ENCODE measurements at places on chromosomes 1 and 21.

- DNase-seq, result no peak
Measured at GRCh38 chr1:227415115-227415790, 97.0 kb upstream of the CDC42BPA start.

DNA sequence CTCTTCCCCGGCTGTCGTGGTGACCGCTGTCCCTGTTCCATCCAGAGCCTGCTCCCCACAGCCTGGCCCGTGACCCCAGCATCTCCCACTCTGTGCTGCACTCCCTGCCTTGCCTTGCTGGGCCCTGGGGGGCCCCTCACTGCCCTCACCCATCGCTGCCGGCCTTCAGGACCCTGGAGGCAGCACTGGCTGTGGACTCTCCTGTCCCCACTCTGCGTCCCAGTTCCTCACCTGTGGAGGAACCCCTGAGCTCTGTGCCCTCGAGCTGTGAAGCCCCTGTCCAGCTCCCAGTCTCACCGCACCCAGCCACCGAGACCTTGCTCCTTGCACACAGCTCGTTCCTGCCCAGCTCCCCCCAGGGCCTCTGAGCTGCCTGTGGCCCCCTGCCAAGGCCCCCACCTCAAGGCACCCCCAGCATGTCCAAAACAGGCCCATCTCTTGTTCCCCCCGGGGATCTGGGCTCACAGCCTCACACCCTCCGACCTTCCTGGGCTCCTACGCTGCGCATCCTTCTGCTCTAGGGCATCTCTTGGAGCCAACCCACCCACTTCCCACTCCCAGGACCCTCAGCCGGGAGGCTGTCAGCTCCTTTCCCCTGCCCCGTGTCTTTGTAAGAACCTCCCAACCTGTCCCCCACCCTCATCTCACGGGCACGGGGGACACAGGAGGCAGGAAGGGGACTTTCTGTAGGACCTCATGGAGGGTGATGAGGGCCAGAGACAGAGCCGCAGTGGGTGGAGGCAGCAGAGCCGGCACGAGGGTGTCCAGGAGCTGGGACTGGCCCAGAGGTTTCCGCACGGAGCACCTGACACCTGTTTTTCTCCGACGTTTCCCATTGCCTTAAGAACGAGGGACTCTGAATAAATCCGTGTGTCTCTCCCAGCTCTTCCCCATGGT lies 109.3 kb downstream of the WDR4 start:
- no peak for DNase-seq

- DNase-seq, result no peak
Measured at GRCh38 chr1:221945669-221946068, 203.8 kb upstream of the DUSP10 start.

GRCh38 chr1:20255666-20256065 lies 35.0 kb upstream of the VWA5B1 start:
- DNase-seq, result no peak

GRCh38 chr1:222663431-222663934 lies 45.6 kb downstream of the MIA3 start:
- no peak for DNase-seq

DNA sequence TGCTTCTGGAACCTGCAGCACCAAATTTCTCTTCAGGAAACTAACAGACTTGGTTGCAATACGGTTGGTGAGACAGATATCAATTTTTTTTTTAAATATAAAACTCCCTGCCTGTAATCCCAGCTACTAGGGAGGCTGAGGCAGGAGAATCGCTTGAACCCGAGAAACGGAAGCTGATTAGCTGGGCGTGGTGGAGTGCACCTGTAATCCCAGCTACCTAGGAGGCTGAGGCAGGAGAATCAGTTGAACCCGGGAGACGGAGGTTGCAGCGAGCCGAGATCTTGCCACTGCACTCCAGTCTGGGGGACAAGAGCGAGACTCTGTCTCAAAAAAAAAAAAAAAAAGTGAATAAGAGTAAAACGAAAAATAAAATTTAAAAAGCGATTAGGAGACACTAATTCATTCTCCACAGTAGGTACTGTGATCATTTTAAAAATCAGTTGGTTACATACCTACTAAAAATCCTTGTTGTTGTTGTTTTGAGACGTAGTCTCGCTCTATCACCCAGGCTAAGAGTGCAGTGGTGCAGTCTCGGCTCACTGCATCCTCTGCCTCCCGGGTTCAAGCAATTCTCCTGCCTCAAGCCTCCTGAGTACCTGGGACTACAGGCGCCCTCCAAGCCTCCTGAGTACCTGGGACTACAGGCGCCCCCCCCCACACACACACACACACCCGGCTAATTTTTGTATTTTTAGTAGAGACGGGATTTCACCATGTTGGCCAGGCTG lies 796 bp upstream of the RBM8A start:
- DNase-seq, result no peak

GRCh38 chr1:39646232-39647081 lies 7.0 kb upstream of the HEYL start:
- DNase-seq, result no peak

GRCh38 chr1:168568346-168568745 lies 8.1 kb upstream of the XCL1 start:
- no peak for DNase-seq

GRCh38 chr1:61523893-61524605 lies 200.9 kb downstream of the TM2D1 start:
- no peak for DNase-seq

DNA sequence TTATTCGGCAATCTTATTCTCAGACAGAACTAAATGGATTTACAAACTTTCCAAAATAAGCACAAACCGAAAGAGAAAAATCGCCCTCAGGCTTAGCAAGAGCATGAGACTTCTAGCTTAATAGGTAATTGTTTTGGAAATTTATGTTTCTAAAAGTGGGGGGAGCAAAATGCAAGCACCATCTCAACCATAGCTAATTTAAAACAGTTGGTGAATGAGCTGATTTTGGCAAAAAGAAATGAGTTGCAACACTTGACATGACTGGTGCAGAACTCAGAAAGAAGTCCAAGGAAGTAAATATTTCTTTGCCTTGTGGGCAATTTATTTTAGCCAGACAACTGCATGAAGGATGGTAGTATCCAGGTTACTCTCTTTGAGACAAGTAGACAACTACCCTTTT lies 71.5 kb upstream of the PTGFR start:
- DNase-seq, result no peak

DNA sequence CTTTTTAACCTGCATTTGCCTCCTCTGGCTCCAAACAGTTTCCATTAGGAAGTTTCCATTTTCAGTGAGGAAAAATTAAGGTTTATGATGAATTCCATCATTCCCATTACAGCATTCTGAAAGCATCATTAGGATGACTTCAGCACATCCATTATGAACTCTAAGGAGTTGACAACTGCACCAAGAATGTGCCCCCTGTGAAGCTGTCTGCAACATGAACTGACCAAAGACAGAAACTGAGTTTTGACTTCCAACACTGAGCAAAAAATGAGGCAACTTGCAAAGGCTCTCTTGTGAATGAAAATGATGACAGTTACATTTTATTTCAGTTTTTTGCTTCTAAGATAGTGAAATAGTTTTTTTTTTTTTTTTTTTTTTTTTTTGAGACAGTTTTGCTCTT lies 18.3 kb upstream of the KCNE1 start:
- DNase-seq, result no peak

GRCh38 chr1:112501810-112502641 lies 6.7 kb upstream of the WNT2B start:
- DNase-seq, result no peak

- no peak for DNase-seq
Measured at GRCh38 chr1:173329726-173330125, 122.6 kb upstream of the TNFSF4 start.

DNA sequence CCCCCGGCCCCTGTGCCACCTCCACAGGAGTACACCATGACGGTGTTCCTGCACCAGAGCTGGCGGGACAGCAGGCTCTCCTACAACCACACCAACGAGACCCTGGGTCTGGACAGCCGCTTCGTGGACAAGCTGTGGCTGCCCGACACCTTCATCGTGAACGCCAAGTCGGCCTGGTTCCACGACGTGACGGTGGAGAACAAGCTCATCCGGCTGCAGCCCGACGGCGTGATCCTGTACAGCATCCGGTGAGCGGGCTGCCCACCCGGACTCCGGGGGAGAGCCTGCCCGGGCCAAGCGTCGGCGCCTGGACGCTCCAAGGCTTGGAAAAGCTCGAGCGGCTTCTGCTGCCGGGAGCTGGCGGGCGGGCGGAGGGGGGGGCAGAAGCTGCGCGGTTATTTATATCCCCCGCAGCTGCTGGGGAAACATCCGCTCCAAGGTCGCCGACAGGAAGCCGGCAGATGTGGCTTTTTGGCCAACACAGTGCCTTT lies 6.4 kb downstream of the GABRD start:
- no peak for DNase-seq

Data from NCI-H1417 treated with DMSO at 0.1 percent for 48 hours (cell line).